ENCODE measurements at places on chromosomes 3 and 15. TPM values are rescaled to one million over a fixed set of nuclear protein-coding genes. Genes with fewer than 3 reads are reported as not detected.

The TTBK2 gene
- 23.2 TPM for total RNA-seq

DNA sequence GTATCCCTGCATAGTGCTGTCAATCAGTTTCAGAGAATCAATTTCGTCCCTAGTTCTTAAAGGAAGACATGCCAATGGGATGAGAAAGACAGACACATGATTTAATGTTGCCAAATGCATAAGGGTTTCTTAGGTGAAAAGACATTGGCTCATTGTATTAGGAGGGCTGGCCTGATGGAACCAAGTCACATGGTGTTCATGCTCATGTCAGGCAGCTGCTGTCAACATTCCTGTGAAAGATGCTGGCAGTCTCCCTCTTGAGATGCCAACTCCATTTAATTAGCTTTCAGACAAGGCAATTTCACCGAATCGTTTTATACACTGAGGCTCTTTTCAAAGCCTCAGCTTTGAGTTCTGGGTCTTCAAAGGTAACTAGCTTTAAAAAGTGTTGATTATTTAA lies 16.1 kb upstream of the IL1RAP start:
- H3K4me1 ChIP-seq = no peaks in the 10 kb centered on the region
- no peak for DNase-seq
- no peaks in the 10 kb centered on the region for H3K27me3 ChIP-seq

The CCDC39 gene
- 0.34 TPM for total RNA-seq

- H3K4me1 ChIP-seq = peaks cover 48% of the 10 kb centered on the region
- no peak overlapping the region for H3K27ac ChIP-seq
- DNase-seq = no peak
- H3K27me3 ChIP-seq = no peaks in the 10 kb centered on the region
Measured at GRCh38 chr15:80749589-80749988, 29.6 kb upstream of the CEMIP start.
